CD4-positive, alpha-beta T cell (primary cell): ENCODE measurements at places on chromosomes 7 and 10. TPM values are rescaled to one million over a fixed set of nuclear protein-coding genes. Genes with fewer than 3 reads are reported as not detected.

The AKR1C8 gene
- 0.28 TPM for total RNA-seq

- DNase-seq = no peak
- H3K4me1 ChIP-seq = peaks cover 16% of the 10 kb centered on the region
- no peaks in the 10 kb centered on the region for H3K27me3 ChIP-seq
- peak overlapping the region; percentile 87 for H3K4me3 ChIP-seq
- H3K36me3 ChIP-seq = peaks cover 33% of the 10 kb centered on the region
These were observed 459 bp downstream of the ZDHHC6 start for GRCh38 chr10:112446055-112446854.

DNA sequence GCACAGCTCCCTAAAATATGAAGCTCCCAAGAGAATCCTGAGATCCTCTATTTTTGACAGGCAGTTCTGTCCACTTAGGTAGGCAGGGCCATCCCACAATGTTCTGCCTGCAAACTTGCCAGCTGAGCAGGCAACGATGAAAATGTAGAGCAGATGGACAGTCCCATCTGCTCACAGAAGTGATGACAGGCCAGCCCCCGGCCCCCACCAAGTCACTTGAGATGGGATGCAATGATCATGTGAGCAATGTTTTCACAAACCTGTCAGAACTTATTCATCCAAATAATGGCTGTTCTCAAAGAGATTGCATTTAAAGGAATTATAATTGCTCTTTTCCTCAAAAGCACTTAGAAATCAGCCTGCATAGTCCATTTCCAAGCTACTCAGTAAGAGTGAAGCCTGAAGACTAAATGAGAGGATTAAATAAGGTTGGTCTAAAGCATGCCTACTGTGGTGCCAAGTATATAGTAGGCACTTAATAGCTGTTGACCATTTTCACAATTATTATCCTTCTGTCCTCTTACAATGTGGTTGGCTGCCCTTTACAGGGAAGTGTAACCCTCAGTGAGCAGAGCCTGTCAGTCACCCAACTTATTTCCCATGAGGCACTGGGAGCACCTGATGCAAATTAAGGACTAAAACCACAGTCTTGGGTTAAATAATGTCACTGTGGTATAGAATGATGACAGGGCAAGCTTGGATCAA is 301.2 kb downstream of the FGFR2 start:
- no peaks in the 10 kb centered on the region for H3K4me1 ChIP-seq
- no peak overlapping the region for H3K4me3 ChIP-seq
- no peaks in the 10 kb centered on the region for H3K36me3 ChIP-seq
- no peak for DNase-seq

DNA sequence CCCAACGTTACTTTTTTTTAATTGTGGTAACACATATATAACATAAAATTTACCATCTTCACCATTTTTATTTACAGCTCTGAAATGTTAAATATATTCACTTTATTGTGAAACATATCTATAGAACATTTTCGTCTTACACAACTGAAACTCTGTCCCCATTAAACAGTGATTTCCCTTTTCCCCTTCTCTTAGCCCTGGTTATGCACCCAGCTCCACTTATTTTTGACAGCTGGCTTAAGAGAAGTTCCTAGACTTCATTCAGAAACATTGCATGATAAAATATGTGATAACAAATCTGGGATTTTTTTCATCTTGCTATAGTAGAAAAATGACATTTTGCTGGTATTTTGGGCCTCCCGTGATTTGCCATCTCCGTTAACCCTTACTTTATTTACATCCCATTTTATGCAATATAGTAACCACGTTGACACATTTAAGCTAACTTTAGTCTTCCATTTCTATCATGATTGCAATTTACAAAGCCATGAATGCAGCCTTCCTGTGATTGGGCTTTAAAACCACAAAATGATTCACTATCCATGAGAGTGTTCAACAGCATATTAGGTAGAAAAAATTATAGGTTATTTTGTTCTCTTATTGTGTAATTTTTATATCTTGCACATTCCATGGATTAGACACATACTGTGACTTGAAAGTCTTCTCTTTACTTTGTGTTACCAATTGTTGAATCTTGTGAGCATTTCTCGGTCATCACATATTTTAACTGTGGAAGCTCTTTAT is 139.6 kb downstream of the SND1 start:
- DNase-seq = no peak
- no peaks in the 10 kb centered on the region for H3K4me1 ChIP-seq
- H3K27ac ChIP-seq = no peak overlapping the region
- H3K27me3 ChIP-seq = no peaks in the 10 kb centered on the region
- H3K4me3 ChIP-seq = no peak overlapping the region
- no peaks in the 10 kb centered on the region for H3K36me3 ChIP-seq

- no peaks in the 10 kb centered on the region for H3K4me1 ChIP-seq
- no peaks in the 10 kb centered on the region for H3K36me3 ChIP-seq
These were observed 273.0 kb downstream of the ZMYND11 start for GRCh38 chr10:408236-408635.

GRCh38 chr7:125876431-125876830 is 946.8 kb upstream of the POT1 start:
- H3K4me3 ChIP-seq = no peak overlapping the region
- DNase-seq = no peak
- no peaks in the 10 kb centered on the region for H3K4me1 ChIP-seq
- no peaks in the 10 kb centered on the region for H3K36me3 ChIP-seq

DNA sequence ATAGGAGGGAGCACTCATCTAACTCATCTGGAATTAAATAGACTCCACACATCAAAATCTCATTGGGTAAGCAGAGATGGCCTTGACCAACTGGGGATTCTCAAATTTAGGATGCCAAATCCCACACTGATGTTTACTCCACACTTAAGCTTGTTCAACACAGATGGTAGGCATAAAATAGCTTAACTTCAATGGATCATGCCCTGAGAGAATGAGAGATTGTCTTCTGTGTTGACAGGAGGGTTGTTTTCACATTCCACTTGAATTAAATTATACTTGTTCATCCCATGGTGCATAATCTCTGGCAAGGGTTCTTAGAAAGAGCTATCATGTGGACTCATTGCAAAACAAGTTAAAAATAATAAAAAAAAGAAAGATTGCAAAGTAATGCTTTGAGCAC is 391.4 kb downstream of the PLXDC2 start:
- no peak overlapping the region for H3K27ac ChIP-seq
- H3K27me3 ChIP-seq = no peaks in the 10 kb centered on the region
- no peak overlapping the region for H3K4me3 ChIP-seq
- H3K4me1 ChIP-seq = no peaks in the 10 kb centered on the region
- DNase-seq = no peak

The GNGT1 gene
- total RNA-seq = not detected

The CFAP70 gene
- total RNA-seq = 2.6 TPM

The ECHDC3 gene
- 1.5 TPM for total RNA-seq

The NXPH1 gene
- total RNA-seq = not detected

GRCh38 chr10:112899391-112900065 is 50.5 kb upstream of the TCF7L2 start:
- H3K27me3 ChIP-seq = no peaks in the 10 kb centered on the region
- H3K36me3 ChIP-seq = no peaks in the 10 kb centered on the region

The TUBB8 gene
- total RNA-seq = not detected

- DNase-seq = no peak
- no peak overlapping the region for H3K4me3 ChIP-seq
- H3K27me3 ChIP-seq = no peaks in the 10 kb centered on the region
- no peaks in the 10 kb centered on the region for H3K4me1 ChIP-seq
These were observed 346.3 kb upstream of the ADARB2 start for GRCh38 chr10:2083591-2083990.

- no peak overlapping the region for H3K4me3 ChIP-seq
- H3K36me3 ChIP-seq = no peaks in the 10 kb centered on the region
- DNase-seq = no peak
- H3K27ac ChIP-seq = no peak overlapping the region
These were observed 46.4 kb upstream of the SEMA3E start for GRCh38 chr7:83695128-83695960.

- DNase-seq = no peak
- no peak overlapping the region for H3K4me3 ChIP-seq
- no peaks in the 10 kb centered on the region for H3K4me1 ChIP-seq
These were observed 27.2 kb downstream of the EBF3 start for GRCh38 chr10:129936923-129937300.

The GPC2 gene
- 18.7 TPM for total RNA-seq

DNA sequence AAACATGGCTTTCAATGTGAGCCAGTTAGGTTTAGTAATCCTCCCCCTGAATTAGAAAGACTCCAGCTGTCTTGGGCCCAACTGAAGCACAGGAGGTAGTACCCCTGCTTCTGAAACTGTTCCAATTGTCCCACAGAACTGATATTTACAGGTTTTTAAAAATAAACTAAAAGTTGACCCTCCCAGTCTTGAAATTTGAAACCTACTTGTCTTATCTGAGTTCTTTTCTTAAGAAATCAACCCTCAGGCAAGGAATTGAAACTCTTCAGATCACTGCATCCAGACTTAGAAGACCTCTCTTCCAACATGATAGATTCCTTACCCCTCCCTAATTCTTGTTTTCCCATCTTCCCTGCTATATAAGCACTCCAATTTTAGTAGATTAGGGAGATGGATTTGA is 13.3 kb upstream of the ARHGAP21 start:
- no peaks in the 10 kb centered on the region for H3K27me3 ChIP-seq
- no peak overlapping the region for H3K27ac ChIP-seq
- H3K36me3 ChIP-seq = no peaks in the 10 kb centered on the region
- no peaks in the 10 kb centered on the region for H3K4me1 ChIP-seq
- H3K4me3 ChIP-seq = no peak overlapping the region
- DNase-seq = no peak

DNA sequence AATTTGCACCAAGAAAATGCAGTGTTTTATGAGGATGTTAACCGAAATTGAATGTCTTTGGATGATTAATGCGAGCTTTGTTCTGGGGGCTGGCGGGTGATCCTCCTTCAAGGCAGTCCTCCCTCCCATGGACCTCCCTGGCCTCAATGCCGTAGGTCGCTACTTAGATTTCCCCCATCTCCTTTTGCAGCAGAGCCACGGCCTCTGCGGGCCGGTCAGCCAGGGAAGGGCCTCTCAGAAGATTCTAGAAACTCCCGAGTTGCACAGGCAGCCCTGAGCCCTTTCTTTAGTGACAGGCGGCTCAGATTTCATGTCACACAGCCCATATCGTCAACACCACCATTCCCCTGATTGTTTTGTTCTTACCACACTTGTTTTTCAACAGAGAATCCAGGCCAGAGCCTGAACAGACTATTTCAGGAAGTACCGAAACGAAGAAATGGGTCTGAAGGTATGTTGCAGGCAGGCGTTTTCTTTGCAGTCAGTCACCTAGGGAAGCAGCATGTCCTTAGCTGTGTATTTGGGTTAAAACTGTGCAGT is 88.2 kb upstream of the SH2B2 start:
- no peak overlapping the region for H3K27ac ChIP-seq
- H3K4me3 ChIP-seq = no peak overlapping the region
- DNase-seq = no peak
- no peaks in the 10 kb centered on the region for H3K27me3 ChIP-seq

GRCh38 chr7:105905910-105906568 is 29.6 kb upstream of the ATXN7L1 start:
- no peaks in the 10 kb centered on the region for H3K4me1 ChIP-seq
- peaks cover 4% of the 10 kb centered on the region for H3K36me3 ChIP-seq
- DNase-seq = no peak
- no peak overlapping the region for H3K4me3 ChIP-seq

- H3K4me3 ChIP-seq = no peak overlapping the region
- no peaks in the 10 kb centered on the region for H3K27me3 ChIP-seq
- no peak for DNase-seq
- H3K36me3 ChIP-seq = no peaks in the 10 kb centered on the region
- H3K27ac ChIP-seq = no peak overlapping the region
These were observed 36.4 kb upstream of the WAC start for GRCh38 chr10:28496481-28496961.
